ENCODE measurements at places on chromosomes 7 and 10.

GRCh38 chr7:148241700-148242293 is 348.8 kb upstream of the C7orf33 start:
- DNase-seq: no peak

- DNase-seq: no peak
These were observed 68.6 kb downstream of the MMRN2 start for GRCh38 chr10:86888585-86889381.

- DNase-seq: no peak
These were observed 4.3 kb downstream of the SNX8 start for GRCh38 chr7:2309889-2310331.

GRCh38 chr7:100582041-100582579 is 3.8 kb downstream of the LRCH4 start:
- no peak for DNase-seq

- no peak for DNase-seq
These were observed 15.4 kb downstream of the PTPRN2 start for GRCh38 chr7:158572000-158572828.

GRCh38 chr7:141534757-141535737 is 16.2 kb upstream of the AGK start:
- no peak for DNase-seq

DNA sequence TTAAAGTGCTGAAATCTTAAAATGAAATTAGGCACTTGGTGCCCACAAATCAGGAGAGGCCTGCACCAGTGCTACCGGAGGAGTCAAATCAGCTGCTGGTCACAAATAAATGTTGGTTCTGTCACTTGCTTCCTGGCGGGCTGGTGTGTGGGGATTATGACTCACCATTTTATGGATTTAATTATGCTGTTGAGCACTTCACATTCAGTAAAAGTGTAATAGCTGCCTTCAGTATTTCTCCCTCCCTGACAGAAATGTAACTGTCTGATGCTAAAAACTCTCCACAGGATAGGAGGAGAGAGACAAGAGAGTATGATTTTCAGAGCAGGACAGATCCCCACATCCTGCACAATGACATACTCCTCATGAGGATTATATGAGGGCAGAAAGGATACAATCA is 186.0 kb downstream of the JAZF1 start:
- no peak for DNase-seq

DNA sequence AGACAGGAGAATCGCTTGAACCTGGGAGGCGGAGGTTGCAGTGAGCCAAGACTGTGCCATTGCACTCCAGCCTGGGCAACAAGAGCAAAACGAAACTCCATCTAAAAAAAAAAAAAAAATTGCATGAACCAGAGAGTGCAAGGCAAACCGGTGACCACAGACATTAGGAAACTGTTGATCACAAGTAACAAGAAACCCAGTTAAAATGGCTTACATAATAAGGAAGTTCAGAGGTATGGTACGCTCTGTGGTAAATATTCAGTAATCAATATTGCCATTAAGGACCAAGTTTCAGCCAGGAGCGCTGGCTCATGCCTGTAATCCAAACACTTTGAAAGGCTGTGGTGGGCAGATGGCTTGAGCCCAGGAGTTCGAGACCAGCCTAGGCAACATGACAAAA is 9.2 kb upstream of the NT5C2 start:
- no peak for DNase-seq

DNA sequence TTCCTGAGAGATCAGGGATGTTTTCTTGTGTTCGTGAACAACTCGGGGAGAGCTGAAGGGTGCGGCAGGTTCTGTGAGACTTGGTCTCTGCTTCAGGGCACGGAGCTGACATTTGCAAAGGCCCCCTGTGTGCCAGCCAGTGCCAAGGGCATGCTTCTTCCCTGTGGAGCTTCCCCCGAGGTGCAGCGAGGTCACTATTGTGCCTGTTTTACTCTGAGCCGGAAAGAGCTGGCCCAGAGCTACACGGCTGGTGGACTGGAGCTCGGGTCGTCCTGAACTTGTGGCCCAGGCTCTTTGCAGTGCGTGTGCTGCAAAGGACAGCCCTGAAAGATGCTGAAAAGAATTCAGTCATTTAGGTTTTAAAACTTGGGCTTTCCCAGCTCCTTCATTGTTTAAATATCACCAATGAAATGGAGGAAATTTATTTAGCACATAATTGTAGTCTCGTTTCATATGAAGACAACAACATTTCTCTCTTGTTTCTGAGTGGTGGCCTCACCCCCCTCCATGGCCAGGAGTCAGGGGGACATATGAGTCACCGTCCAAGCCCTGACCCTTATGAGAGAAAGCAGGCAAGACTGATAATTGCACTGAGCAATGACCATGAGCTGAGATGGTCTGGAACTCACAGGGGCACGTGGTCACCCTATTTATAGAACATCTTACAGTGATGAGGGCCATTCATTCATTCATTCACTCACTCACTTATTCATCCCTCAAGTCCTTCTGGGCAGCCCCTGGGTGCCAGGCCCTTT is 102.6 kb downstream of the PTPRE start:
- no peak for DNase-seq

- no peak for DNase-seq
These were observed 1.7 kb upstream of the FUOM start for GRCh38 chr10:133359554-133359971.

DNA sequence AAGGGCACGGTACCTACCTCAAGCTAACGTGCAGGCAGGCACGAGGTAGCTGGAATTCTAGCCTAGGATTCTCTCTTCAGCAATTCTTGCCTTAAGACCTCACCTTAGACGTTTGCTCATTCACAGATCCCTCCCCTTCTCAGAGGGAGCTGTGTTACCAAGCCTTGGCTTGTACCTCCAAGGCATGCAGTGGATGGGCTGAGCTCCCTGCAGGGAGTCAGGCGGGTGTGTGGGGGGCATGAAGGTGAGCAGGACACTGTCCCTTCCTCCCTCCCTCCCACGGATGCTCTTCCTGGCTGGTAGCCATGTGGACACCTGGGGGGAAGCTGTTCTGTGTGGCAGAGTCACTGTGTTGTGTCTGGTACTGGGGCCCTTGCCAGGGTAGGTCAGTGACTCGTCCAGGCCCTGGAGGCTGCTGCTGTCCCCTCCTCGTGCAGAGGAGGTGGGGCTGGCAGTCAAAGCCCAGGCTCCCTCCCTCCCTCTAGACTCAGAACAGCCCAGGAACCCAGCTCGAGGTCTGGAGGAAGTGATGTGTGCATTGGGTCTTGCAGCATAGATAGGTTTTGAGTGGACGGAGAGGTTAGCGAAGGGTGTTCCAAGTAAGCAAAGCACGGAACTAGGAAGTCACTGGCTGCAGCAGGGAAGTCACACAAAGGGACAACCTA is 222.2 kb upstream of the SH2B2 start:
- no peak for DNase-seq

- DNase-seq: no peak
These were observed 229.1 kb downstream of the GFRA1 start for GRCh38 chr10:116043861-116044260.

DNA sequence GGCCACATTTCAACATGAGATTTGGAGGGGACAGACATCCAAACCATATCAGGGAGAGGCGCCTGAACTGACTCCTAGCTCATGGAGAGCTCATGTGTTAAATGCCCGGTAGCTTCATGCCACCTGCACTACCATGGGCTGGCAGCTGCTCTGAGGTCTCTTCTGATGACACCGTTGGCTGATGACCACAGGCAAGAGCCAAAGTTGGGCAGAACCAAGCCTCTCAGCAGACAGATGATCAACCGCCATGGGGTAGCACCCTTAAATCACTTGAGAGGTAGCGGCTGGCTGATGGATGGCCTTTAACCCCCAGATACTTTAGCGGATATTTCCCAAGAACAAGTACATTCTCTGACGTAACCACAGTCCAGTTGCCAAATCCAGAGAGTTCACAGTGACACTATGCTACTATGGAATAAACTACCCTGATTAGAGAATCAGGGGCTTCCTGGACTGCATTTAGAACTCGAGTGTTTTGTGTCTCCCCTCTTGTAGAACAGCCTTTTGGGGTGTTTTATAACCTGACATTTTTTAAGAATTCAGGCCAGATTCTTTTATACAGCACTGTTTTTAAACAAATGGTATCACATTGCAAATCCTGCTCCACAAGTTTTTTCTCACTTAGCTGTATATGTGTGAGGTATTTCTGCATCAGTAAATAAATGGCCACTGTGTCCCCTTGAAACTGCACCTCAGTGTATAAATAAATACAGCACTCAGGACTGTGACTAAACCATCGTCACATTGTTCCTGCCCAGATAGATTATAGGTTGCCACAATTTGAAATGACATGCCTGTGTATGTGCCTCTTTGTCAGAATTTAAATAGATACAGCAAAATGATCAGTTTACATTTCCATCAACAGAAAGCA is 30.8 kb upstream of the DRGX start:
- no peak for DNase-seq

GRCh38 chr7:155351120-155351870 is 53.6 kb downstream of the INSIG1 start:
- DNase-seq: no peak

DNA sequence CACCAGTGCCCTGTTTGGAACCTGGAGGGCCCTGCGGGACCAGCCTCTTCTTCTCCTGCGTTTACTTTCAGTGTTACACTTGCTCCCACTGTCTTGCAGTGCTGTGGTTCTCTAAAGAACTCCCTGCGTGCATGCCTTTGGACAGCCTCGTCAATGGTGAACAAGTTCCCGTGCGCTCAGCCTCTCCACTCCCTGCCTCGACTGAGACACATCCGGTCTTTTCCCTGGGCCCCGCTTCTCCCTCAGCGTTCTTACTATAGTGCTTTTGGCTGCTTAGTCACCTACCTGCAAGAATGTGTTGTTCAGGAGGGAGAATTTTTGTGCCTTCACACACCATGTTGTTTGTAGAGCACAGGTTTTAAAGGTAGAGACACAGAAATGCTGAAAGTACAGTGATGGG is 520.7 kb upstream of the MKI67 start:
- DNase-seq: no peak

DNA sequence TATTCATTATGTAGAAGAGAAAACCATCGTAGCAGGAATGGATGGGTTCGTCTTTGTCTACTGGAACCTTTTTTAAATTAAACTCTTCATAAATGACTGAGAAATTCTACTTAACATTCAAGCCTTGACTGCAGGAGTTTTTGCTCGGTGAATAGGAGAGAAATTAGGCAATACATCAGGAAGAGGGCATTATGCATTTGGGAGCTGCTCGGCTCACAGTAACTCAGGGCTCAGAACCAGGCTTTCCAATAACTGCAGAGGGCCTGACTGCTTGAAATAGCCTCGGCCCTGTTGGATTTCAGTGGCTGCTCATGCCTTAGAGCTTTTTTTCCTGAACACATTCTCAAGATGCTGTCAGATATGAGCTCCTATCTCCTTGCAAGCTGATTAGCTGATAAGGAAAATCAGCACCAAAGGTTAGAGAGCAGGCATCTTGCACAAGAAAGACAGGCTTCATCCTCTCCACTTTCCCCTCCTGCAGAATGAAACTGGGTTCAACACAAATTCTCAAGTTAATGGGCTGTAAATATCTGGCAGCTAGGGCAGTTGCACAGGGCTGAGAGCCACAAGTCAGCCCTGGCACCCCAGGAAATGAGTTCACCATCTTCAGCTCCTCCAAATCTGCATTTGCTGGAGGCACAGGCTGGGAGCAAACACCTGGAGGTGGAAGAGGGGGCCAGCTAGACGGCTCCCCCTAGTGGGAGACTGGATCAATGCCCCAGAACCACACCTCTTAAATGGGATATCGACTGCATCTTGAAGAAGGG is 24.3 kb downstream of the TECTB start:
- DNase-seq: no peak

- peak; percentile 37 for DNase-seq
These were observed 20.5 kb upstream of the PITRM1 start for GRCh38 chr10:3192856-3193635.

DNA sequence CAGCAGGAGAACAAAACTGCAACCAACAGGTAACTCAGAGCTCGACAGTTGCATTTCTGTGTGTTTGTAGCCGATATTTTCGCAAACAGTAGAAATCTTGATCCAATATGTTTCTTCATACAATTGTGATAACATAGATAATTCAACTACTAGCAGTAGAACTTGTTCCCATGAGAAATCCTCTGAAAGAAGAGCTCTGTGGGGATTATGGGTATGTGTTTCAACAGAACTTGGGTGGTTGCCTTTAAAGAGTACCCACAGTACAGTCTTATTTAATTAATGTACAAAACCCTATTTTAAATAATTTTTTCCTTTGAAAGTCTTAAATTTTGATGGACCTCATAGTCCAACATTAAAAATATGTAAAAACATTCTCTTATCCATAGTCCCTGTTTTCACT is 266.1 kb downstream of the PARD3 start:
- DNase-seq: no peak

- no peak for DNase-seq
These were observed 39.7 kb upstream of the ZMYND11 start for GRCh38 chr10:95356-96115.

DNA sequence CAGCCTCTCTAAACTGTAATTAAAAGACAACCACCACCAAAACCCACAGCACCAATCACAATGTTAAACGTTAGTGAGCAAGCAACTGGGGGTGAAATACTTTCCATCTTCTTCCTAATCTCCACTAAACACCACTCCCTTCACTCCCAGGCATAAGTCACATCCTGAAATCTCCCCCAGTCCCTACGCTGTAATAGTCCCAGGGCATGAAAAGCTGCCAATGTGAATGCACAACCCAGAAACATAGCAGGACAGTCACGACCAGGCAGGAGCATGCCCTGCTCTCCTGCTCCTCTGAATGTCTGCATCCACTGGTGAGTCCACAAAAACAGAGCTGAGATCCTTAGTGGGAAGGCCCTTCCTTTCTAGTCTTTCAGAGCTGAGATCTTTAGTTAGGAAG is 288.9 kb downstream of the PARD3 start:
- no peak for DNase-seq

- DNase-seq: no peak
These were observed 242.9 kb downstream of the ANKRD7 start for GRCh38 chr7:118467381-118467780.

GRCh38 chr7:143980746-143981510 is 19.2 kb upstream of the OR6B1 start:
- no peak for DNase-seq

DNA sequence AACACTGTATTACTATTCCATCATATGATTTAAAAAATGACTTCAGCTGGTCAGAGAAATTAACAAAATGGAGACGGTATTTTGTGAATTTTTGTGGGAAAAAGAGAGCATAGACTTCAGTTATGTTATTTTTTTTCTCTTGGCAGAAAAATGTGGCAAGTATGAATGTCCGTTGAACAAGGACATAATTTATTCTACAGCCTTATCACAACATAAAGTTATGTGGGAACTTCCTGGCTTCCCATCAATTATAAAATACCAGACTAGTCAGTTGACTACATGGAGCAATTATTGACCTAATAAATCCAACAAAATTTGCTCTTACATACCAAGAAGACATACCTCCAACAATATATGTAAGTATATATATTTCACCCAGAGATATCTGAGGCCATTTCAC is 88.6 kb upstream of the PPP1R3A start:
- DNase-seq: no peak

- peak; percentile 98 for DNase-seq
These were observed at the start of gene RNF32 for GRCh38 chr7:156640257-156640948. TSS of gene RNF32 (plus strand) at chr7:156640774. CDS start at chr7:156643878, 3,104 bp downstream.
